ENCODE measurements at places on chromosomes 12 and 14.

- no peak for DNase-seq
These were observed 8.0 kb upstream of the SSTR1 start for GRCh38 chr14:38199739-38200138.

- DNase-seq, result no peak
These were observed 93.4 kb downstream of the PHLDA1 start for GRCh38 chr12:75938189-75938588.

DNA sequence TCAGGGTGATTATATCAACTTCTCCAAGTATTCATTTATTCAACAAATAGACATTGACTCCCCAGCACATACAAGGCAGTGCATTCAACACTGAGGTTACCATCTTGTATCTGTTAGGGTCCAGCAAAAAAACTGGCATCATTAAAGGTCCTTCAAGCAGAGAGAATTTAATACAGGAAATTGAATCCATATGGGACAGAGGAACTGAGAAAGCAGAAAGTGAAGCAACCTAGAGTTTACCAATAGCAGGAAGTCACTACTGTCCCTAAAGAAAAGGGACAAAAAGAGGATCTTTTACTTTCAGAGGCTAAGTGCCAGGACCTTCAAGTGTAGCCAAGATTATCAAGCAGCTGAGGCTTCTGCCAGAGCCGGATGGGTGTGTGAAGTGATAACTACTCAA is 237.8 kb upstream of the TBX3 start:
- DNase-seq, result no peak

DNA sequence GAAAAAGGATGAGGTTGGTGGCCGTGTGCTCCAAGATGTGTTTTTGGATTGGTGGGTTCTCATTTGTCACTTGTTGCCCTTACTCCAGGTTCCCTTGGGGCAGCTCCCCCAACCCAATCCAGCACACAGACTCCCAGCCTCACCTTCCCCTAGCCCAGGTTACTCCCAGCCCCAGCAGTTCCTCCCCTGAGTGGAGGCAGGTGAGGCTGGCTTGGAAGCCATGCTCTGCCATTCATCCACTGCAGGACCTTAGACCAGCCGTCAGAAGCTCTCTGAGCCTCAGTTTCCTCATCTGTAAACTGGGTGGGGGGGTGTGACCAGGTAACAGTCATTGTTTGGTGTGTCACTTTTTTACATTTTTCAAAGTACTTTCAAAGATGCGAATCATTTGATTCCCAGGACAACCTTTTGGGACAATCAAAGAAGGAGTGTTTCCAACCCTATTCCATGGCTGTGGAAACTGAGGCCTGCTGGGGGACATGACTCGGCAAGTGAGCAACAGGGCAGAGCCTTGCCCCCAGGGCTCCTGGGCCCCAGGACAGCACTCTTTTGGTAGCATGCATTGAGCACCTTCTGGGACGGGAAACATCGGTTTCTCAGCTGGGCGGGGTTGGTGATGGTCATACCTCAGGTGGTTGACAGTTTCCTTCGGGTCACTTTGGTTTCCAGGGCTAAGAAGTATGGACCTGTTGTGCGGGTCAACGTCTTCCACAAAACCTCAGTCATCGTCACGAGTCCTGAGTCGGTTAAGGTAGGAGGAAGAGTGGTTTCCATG is 7.2 kb downstream of the CYP46A1 start:
- no peak for DNase-seq

- peak; percentile 28 for DNase-seq
These were observed 834 bp downstream of the COCH start for GRCh38 chr14:30874999-30875787.

DNA sequence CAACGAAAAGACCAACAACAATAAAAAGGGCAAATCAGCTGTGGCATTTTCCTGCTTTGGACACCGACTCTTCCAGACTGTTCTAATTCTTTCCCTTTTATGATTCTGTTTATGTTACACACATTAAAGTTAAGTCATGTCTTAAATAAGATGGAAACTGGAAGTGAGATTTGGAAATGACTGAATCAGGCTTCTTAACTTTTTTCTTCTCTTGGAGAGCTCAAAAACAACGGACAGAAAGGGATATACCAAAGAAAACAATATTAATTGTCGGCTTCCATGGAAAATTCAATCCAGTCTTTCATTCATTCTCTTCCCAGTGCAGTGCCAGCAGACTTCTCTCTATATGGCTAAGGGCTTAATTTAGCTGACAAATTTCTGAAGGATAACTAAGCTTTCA is 214.9 kb upstream of the DDHD1 start:
- no peak for DNase-seq

Data from progenitor cell of endocrine pancreas (in vitro differentiated cells).